ENCODE measurements at places on chromosomes 7 and 10.

GRCh38 chr7:15828881-15829280 lies 142.4 kb upstream of the MEOX2 start:
- no peak for DNase-seq

GRCh38 chr10:124292911-124293615 lies 125.7 kb downstream of the OAT start:
- DNase-seq: no peak

GRCh38 chr10:79090134-79090803 lies 21.5 kb downstream of the ZMIZ1 start:
- DNase-seq: no peak

- DNase-seq: no peak
Observed at GRCh38 chr10:44972874-44973306, 5.7 kb downstream of the DEPP1 start.

DNA sequence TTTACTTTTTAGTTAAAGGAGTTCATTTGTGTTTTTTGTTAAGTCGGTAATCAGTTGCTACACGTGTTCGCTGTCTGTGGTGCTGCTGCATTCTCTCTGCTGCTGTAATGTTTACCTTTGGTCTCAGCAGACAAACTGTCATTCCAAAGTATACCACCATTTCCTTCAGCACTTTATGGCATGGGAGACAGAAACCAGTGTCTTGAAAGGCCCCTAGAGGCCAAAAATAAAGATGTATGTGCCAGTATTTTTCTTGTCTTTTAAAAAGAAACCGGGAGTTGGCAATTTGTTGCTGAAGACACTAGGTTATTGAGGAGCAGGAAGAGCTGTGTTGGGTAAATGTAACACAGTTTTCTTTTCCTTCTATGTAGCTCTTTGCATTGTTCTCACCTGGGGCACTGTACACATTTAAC lies 24.1 kb downstream of the ZNF92 start:
- DNase-seq: no peak

- no peak for DNase-seq
Observed at GRCh38 chr7:409339-410281, 110.0 kb downstream of the PDGFA start.
